ENCODE measurements at places on chromosomes 16 and 17. TPM values are rescaled to one million over a fixed set of nuclear protein-coding genes. Genes with fewer than 3 reads are reported as not detected.

Gene KLHL10
- total RNA-seq = 0.29 TPM

Gene MFAP4
- 79.4 TPM for total RNA-seq

Gene KRTAP2-1
- not detected for total RNA-seq

Gene KIF18B
- 6.7 TPM for total RNA-seq

Gene MYL4
- not detected for total RNA-seq

Gene TOM1L2
- 44.7 TPM for total RNA-seq

Gene FBXW10
- total RNA-seq = not detected

Gene TBC1D3C
- not detected for total RNA-seq

Gene CCDC78
- total RNA-seq = 3.8 TPM

Gene SLC38A8
- total RNA-seq = not detected

Gene CTF1
- total RNA-seq = 6.1 TPM

Gene KRT13
- 0.15 TPM for total RNA-seq

Gene KRTAP4-9
- total RNA-seq = not detected

Measured in smooth muscle cell of trachea (primary cell).